ENCODE measurements at places on chromosomes 6 and 20. TPM values are rescaled to one million over a fixed set of nuclear protein-coding genes. Genes with fewer than 3 reads are reported as not detected.

GPR63 gene
- 3.4 TPM for polyA plus RNA-seq

RAET1G gene
- polyA plus RNA-seq, result 0.30 TPM

RPS18 gene
- 4,951 TPM for polyA plus RNA-seq

DNA sequence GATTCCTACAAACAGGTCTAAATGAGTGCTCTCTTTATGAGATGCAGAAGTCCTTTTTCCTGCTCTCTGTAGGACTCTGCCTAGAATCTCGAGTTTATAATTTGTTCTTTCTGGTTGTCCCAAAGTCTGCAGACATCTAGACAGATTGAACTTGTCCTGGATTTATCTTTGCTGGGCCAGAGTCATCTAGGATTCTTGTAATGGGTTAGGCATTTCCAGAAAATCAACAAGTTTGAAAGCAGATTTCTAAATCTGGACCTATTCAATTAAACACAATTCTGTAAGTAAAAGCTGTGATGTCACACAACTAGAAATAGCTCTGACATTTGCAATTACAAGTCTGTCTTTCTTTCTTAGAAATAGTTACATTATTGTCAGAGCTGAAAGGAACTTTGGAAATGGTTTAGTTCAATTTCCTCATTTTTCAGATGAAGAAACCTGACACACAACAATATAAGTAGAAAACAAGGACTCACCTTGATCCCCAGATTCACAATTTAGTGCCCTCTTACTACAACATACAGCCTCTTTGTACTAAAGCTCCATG lies 4.2 kb upstream of the RSPO3 start:
- no peak for DNase-seq

DNA sequence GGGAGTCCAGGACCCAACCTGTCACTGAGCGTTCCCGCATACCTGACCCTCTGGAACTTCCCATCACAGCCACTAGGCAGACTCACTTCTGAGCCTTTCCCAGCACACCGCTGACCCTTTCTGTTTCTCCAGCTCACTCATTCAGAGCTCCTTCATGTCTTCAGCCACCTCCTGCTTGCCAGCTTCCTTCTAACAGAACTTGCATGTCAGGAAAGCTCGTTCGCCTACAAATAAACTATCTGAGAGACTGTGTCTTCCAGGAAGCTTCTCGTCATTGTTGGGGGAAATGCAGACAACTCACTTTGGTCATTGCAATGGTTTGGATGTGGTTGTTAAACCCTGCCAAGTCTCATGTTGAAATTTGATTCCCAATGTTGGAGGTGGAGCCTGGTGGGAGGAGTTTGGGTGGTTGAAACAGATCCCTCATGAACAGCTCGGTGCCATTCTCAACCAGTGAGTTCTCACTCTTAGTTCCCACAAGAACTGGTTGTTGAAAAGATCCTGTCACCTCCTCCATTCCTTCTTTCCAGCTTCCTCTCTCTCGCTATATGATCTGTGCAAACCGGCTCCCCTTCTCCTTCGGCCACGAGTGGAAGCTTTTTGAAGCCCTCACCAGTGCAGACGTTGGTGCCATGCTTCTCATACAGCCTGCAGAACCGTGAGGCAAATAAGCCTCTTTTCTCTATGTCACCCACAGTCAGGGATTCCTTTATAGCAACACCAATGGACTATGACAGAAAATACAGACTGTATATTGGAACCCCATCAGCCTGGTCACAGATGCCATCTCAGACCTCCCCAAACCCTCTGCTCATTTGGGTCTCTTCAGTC lies 1.4 kb upstream of the MUC21 start:
- no peak for DNase-seq

- no peak for DNase-seq
Observed at GRCh38 chr20:53399592-53400335, 193.9 kb downstream of the ZNF217 start.

- DNase-seq, result no peak
Observed at GRCh38 chr20:45817376-45818194, 5.1 kb downstream of the UBE2C start.
